Activated CD4-positive, alpha-beta memory T cell treated with anti-CD3 and anti-CD28 coated beads, Interleukin-2, amount 10 ng/mL, durations not matched to agents 7 days and 5 days (primary cell): ENCODE measurements at places on chromosomes 5 and 9. TPM values are rescaled to one million over a fixed set of nuclear protein-coding genes. Genes with fewer than 3 reads are reported as not detected.

The PCDHGB4 gene
- not detected for total RNA-seq

The CDK9 gene
- 112 TPM for total RNA-seq

The ARL14EPL gene
- total RNA-seq, result not detected

The DOCK8 gene
- 370 TPM for total RNA-seq

DNA sequence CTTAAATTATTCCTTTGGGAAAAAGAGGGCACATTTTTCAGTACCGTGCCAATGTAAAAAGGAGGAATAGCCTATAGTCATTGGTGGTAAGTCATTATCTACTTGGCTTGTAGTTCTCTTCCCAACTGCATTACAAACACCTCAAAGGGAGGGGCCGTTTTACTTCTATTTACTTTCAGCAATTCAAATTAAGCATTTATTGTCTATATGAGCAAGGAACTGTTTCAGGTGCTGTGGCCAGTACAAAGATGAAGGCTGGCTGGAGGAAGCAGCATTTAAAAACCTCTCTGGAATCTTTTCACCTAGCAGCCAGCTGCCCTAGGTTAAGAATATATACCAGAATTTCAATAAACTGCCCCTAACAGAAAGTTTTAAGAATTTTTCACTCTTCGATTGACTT lies 48.9 kb downstream of the SEMA6A start:
- peaks cover 2% of the 10 kb centered on the region for H3K27me3 ChIP-seq
- no peak overlapping the region for H3K27ac ChIP-seq
- DNase-seq, result no peak

DNA sequence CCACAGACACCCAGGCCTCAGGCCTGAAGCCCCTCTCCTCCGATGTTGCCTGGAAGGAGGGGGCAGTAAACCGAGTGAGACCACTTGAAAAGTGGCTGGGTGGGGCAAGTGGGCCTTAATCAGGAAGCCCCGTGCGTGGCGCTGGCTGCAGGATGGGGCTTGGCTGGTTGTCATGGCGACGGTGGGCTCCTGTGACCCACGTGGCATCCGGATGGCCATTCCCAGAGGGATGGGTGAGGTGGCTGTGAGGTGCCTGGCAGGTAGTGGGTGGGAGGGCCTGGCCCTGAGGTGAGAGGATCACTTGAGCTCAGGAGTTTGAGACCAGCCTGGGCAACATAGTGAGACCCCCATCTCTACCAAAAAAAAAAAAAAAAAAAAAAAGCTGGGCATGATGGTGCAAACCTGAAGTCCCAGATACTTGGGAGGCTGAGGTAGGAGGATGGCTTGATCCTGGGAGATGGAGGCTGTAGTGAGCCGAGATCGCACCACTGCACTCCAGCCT lies 5.2 kb downstream of the GPSM1 start:
- H3K27me3 ChIP-seq, result no peaks in the 10 kb centered on the region
- H3K36me3 ChIP-seq, result no peaks in the 10 kb centered on the region
- no peak overlapping the region for H3K27ac ChIP-seq
- H3K4me3 ChIP-seq, result no peak overlapping the region
- peaks cover 5% of the 10 kb centered on the region for H3K4me1 ChIP-seq

DNA sequence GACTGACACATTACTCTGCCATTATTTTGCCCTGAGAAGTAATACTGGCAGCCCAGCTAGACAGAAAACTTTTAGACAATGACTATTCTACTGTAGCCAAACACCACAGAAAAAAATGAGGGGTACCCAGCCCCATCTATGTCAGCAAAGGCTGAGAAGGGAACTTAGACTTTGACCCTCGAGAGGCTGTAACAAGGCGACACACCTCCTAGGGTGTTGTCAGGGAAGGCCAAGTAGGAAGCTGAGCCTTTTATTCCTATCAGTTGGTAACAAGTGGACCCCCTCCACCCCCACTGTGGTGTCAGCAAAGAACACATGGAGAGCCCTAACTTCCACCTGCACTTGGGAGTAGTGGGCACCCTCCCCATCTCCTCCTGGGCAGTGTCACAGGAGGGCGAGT lies 55.6 kb downstream of the SPTLC1 start:
- no peak overlapping the region for H3K4me3 ChIP-seq
- DNase-seq, result no peak
- peaks cover 19% of the 10 kb centered on the region for H3K4me1 ChIP-seq
- no peak overlapping the region for H3K27ac ChIP-seq

DNA sequence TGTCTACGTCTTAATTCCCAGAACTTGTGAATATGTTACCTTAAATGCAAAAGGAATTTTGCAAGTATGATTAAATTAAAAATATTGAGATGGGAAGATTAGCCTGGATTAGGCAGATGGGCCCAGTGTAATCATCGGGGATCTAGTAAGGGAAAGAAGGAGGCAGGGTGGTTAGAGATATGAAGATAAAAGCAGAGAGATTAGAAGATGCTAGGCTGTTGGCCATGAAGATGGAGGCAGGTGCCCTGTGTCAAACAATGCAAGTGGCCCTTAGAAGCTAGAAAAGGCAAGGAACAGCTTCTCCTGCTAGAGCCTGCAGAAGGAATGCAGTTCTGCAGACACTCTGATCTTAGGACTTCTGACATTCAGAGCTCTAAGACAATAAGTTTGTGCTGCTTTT lies 28.8 kb upstream of the ISOC1 start:
- no peak overlapping the region for H3K4me3 ChIP-seq
- no peak for DNase-seq
- H3K36me3 ChIP-seq, result no peaks in the 10 kb centered on the region
- no peak overlapping the region for H3K27ac ChIP-seq
- H3K27me3 ChIP-seq, result peaks cover 7% of the 10 kb centered on the region

- no peak for DNase-seq
- no peak overlapping the region for H3K27ac ChIP-seq
- no peaks in the 10 kb centered on the region for H3K27me3 ChIP-seq
- no peaks in the 10 kb centered on the region for H3K36me3 ChIP-seq
Observed at GRCh38 chr9:101369286-101369685, 15.5 kb downstream of the BAAT start.

The PHAX gene
- 31.5 TPM for total RNA-seq
